ENCODE measurements at places on chromosomes 7 and 10.

GRCh38 chr7:134046594-134047128 lies 80.5 kb upstream of the LRGUK start:
- DNase-seq, result no peak

- DNase-seq, result no peak
Measured at GRCh38 chr10:986137-986825, 2.0 kb upstream of the GTPBP4 start.

- no peak for DNase-seq
Measured at GRCh38 chr7:92641921-92642511, 51.8 kb upstream of the FAM133B start.

DNA sequence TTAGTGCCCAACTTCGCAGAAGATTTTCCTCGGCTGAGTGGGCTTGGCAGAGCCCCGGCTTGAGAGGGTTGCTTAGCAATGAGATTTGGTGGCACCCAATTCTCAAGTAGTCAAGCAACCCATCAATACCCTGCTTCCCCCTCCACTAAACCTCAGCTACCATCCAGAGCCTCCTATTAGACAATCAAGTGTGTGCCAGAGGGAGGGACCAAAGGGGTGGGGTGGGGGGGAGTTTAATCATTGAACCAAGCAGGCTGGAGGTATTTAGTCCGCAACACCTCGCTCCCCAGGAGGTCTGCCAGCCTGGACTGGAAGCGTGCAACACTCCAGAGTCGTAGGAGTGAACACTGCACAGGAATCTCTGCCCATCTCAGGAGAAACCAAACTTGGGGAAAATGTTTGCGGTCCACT lies at the start of gene HKDC1:
HKDC1 (plus strand) TSS at position 292 of the 411 bp plus-strand sequence; CDS start at position 396, 104 bp downstream.
- DNase-seq, result no peak

DNA sequence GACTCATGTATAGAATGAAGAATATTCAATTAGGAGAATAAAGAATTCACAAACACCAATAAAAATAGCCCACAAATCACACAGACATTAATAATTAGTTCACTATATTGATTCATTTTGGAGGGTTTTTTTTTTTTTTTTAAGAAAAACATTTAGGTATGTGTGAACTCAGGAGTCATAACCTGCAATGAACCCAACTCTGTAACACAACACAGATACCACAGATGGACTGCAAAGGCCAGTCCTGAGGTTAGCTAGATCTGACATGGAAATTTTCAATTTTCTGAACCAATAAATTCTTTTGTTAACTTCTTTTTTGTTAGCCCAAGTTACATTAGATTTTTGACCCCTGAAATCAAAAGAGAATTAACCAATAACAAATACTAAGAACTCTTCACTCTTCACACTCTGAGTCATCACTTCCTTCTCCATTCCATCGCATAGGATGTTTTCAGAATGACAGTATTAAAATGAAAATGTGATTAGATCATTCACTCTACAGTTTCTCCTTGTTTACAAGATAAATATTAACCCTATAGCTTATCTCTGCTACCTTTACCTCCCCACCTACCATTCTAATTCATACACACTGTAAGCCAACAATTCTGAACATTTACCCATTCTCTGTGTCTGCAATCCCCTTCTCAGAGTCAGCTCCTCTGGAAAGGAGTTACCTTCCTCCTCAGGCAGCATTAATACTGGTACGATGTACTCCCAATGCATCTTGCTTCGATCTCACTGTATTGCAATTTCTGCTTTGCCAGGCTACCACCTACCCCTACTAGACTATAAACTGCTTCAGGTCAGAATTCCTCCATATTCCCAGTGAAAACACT lies 141.5 kb downstream of the LRRN3 start:
- DNase-seq, result no peak

GRCh38 chr7:123553159-123553558 lies 4.5 kb downstream of the NDUFA5 start:
- no peak for DNase-seq

DNA sequence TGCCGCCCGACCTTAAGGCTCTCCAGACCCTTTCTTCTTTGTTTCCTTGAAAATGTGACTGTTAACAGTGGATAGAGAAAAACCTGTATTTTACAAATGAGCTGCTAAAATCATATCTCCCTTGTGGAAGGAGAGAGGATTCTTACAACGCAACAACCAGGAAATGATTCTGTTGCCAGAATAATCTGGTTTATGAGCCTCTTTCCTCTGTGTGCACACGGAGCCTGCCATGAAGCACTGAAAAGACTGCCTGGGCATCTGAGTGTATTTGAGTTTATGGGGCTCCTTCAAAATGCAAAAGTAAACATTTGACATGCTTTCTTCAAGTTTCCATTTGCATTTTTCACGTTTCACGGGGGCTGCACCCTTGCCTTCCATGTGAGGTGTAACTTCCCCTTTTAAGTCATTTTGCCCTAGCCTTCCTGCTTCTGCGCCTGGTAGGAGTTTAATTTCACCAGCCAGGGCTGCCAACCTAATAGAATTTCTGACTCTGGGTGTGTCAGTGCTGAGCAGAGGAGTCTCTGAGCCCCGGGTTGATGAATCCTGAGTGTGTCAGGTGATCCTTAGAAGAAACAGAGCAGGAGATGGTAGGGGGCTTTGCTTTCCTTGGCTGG lies 101.2 kb downstream of the GRB10 start:
- no peak for DNase-seq

GRCh38 chr7:84921154-84921553 lies 265.7 kb downstream of the SEMA3D start:
- no peak for DNase-seq

- DNase-seq, result no peak
Measured at GRCh38 chr10:44993226-44993921, 7.3 kb upstream of the ZNF22 start.

GRCh38 chr7:22802426-22802825 lies 20.2 kb downstream of the TOMM7 start:
- no peak for DNase-seq

DNA sequence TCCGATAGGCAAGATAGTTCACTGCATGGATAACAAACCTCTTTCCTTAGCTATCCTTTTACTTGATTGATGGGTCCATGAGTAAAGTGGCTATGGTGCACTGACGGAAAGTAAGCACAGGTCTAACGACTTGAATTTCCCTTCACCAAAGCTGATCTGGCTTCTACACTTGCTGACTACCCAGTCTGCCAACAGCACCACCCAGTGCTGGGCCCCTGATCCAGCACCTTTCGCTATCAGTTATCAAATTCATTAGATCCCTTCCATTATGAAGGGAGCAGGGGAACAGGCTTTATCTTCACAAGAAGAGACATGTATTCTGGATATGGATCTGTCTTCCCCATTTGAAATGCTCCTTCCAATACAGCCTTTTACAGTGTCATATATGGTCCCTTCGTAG lies 855.9 kb downstream of the GRID1 start:
- DNase-seq, result no peak

DNA sequence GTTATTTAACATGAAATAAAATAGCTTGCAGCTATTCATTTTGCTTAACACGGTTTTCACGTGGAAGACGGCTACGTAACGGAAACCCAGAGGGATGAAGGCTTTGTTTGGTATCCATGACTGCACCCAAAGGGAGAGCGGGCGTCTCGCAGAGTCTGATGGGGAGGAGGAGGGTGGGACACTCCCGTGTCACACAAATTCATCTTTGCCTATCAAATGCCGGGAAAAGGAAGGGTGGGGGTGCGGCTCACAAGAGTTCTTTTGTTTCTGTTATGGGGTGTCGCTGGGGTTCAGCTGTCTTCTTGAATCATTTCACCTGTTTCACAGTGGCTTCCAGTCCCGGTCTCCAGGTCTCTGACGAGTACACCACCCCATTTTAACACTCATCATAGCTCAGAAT lies 108.5 kb downstream of the ZRANB1 start:
- no peak for DNase-seq

GRCh38 chr7:152894295-152895170 lies 135.0 kb downstream of the ACTR3B start:
- DNase-seq, result peak; percentile 81
